Lower leg skin (tissue), 4 donors: ENCODE measurements at places on chromosomes 4 and X. TPM values are rescaled to one million over a fixed set of nuclear protein-coding genes. Genes with fewer than 3 reads are reported as not detected.

- DNase-seq: no peak
Measured at GRCh38 chr4:62210486-62210885, 1010.4 kb downstream of the ADGRL3 start.

DNA sequence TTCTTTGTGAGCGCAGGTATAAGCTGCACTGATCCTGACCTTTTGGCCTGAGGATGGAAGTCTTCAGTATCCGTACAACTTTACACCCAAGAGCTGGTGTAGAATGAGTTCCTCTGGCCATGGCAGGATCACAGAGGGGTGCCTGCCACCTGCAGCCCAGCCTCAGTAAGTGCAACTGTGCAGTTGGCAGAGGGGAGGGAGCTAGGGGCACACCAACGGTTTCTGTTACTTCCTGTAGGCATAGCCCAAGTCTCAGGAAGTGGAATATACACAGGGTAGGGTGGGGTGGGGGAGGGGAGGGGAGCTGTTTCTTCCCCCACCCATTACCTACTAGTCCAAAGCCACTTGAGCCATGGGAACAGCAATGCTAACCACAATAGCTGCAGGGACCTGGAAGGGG is 85.4 kb upstream of the GBA3 start:
- DNase-seq: no peak

GRCh38 chr4:123405267-123405865 is 8.8 kb downstream of the SPRY1 start:
- no peak for DNase-seq

DNA sequence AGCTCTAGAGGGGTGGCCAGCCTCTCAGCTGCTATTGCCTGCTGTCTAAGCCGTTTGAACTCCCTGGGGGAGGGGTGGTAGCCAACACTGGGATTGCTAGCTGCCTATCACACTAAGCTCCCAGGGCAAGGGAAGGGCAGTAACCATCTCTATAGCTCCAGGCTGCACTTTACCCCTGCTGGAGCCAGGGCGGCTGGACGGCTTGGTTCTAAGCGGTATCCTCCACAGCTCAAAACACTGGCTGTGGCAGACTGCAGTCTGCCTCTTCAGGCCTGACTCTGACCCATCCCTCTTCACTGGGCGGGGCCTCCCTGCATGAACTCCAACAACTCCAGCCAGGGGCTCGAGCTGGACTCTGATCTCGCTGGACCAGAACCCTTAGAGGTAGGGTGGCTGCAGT is 55.3 kb upstream of the GNRHR start:
- DNase-seq: no peak

- DNase-seq: no peak
Measured at GRCh38 chr4:126799416-126799815, 833.3 kb upstream of the INTU start.

DNA sequence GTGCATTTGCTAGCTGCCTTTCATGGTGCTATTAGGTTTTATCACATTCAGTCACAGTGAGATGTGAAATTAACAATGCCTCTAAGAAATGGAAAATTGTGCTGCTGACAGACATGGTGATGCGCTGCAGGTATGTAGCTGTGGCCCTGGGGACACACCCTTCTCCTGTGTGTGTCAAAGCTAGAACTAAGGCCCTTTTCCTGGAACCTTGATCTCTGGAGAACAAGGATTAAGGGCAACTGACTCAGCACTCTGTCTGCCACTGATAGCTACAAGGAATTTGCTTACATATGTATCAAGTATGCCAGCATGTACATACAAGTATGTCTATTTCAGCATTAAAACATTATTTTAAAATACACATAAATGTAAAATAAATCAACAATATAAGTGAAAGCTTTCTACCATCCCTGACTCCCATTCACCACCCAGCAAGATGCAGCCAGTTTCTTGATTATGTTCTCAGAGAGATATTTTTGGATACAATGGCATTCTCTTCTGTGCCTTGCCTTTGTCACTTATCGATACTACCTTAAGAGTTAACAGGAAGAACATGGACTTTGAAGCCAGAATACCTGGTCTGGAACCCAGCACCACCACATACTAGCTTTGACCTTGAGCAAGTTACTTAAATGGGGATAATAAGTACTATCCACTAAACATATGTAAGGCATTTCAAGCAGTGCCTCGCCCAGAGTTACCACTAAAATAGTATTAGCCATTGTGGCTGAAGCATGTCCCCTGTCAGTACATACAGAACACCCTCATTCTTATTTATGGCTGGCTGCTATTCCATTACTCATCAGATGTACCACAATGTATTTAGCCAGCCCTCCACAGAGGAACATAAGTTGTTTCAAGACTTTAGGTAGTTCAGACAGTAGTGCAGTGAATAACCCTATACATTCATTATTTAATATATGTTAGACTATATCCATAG is 68.5 kb downstream of the NPNT start:
- no peak for DNase-seq

- no peak for DNase-seq
Measured at GRCh38 chr4:115515366-115515765, 401.9 kb upstream of the NDST4 start.

DNA sequence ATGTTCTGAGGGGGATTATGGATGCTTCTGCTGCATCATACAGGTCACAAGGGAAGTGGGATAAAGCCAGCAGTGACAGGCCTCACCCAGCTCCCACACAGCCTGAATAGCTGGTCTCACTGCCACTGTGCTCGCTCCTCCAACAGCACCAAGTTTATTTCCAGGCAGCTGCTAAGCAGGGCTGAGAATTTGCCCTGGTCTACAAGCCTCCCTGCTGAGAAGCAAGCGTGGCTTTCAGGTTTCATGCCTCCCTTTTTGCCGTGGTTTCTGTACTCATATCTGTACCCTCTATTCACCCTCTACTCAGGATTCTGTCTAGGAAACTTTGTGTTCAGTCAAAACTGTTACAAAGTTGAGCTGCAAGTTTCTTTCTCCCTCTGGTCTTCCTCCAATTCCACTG is 78.6 kb downstream of the MAGEC1 start:
- no peak for DNase-seq

DNA sequence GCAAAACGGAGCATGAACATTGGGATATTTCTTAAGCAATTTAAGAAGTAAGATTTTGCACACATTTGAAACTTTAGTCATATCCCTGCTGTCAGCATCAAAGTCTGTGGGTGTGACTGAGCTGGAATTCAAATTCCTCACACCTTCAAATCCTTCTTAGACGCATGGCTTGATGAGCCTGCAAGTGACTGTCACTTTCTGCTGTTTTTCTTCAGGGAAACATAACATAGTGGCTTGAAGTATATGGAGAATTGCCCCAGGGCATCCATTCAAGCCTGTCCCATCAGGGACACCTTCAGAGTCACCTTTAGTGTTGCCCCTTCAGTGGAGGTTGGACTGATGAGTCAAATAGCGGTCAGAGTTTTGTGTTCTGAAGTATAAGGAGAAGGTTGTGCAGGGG is 17.4 kb downstream of the FHDC1 start:
- DNase-seq: no peak

GRCh38 chrX:9370893-9371292 is 94.0 kb upstream of the TBL1X start:
- DNase-seq: no peak

GRCh38 chr4:51901363-51901762 is 58.4 kb downstream of the DCUN1D4 start:
- DNase-seq: no peak

GRCh38 chr4:21742326-21742725 is 206.2 kb downstream of the KCNIP4 start:
- DNase-seq: no peak

- DNase-seq: no peak
Measured at GRCh38 chr4:161519611-161520010, 644.2 kb downstream of the FSTL5 start.

DNA sequence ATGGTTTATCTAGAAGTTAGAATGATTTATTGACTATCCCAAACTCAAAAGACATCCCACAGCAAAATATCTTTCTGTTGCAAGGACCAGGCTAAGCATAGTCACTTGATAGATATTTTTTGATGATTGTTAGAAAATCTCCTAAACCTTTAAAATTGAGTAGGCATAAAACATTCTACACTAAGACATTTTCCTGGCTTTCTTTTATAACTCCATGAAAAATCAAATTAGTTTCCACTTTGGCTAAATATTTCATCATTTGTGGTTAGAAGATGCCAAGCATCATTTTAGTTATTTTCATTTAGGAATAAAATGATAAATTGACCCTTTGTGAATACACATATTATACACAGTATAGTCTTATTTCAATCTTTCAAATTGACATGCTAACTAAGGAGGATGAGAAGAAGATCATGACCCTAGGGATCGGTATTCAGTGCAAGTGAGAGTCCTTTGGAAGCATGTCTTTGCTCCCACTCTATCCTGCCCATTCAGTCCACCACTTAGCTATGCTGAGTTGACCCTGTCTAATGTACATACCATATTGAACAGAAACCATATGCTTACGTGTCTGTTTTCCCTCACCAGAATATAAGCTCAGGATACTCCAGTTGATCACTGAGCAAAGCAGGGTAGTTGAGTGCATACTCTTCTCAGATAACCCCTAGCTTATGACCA is 136.6 kb upstream of the OTUD4 start:
- no peak for DNase-seq

- no peak for DNase-seq
Measured at GRCh38 chrX:19926095-19926494, 38.7 kb upstream of the SH3KBP1 start.

- DNase-seq: no peak
Measured at GRCh38 chr4:145484225-145484846, 2.7 kb downstream of the SMAD1 start.

DNA sequence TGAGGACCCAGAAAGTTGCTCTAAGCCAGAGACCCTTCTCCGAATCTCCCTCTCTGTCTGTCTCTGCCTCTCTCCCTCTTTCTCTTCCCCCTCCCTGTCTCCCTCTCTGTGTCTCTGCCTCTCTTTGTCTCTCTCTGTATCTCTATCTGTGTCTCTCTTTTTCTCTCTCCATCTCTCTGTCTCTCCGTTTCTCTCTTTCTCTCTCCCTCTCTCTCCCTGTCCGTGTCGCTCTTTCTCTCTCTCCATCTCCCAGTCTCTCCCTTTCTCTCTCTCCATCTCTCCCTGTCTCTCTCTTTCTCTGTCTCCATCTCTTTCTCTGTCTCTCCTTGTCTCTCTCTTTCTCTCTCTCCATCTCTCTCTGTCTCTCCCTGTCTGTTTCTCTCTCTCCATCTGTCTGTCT is 2.6 kb upstream of the SHOX start:
- DNase-seq: no peak

DNA sequence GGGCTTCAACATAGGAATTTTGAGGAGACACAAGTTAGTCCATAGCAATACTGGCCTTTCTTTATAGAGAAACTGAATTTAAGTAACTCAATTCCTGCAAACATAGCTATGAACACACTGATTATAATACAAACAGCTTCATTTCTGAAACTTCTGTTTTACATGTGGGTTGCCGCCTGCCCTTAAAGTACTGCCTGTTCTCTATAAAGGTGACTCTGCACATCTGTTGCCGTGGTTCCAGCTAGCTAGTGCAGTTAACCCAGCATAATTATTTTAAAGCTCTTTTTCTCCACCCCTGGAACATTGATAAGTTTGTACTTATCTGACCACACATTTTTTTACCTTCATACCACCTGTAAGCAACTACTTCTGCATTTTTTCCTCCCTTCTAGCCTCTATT is 177.6 kb downstream of the NWD2 start:
- no peak for DNase-seq

GRCh38 chrX:54921427-54922021 is 900 bp downstream of the TRO start:
- no peak for DNase-seq

GRCh38 chr4:161444626-161445025 is 719.2 kb downstream of the FSTL5 start:
- DNase-seq: no peak

DNA sequence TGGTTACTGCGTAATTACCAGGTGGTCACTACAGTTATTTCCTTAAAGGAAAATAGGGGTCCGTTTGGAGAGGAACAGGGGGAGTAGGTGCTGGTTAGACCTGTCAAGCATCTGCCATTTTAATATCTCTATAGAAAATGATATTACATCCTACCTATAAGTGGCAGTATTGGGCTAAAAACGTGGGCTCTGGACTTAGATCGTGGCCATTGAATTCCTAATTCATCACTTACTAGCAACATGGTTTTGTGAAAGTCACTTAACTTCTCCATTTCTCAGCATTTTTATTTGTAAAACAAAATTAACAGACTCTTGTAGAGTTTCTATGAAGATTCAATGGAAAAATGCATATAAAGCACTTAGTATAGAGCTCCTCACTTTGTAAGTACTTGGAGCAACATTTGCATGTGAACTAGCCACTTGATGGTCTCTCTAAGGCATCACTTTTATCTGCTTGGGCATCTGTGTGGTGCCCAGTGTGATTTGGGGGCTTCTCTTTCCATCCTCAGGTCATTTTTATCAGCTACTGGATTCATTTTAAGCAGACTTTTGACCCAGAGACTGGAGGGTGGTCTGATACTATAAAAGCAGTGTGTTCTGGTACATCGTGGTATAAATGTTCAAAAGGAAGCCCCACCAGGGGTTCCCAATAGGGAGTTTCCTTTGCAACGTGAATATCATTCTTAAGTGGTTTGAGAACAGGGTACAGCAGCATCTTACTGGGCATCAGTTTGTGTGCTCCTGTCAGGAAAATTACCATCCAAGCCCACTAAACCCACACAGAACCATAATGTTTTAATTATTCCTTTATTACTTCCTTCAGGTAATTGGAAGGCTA is 42.7 kb upstream of the RASSF6 start:
- DNase-seq: no peak

DNA sequence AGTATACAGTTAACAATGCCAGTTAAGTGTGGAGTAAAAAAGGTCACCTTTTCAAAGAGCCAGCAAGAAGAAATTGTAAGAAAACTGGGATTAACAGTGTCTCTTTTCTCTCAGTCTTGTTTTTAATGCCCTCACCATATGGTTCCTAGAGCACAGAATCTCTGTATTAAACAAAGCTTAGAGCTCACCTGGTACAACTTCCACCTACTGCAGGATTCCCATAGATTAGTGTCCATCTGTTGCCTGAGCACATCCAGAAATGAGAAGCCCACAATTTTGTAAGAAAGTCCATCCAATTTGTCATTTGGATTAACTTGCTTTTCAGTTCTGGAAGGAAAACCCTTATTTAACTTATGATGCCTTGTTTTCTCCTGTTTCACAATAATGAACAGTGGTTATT is 1037.1 kb downstream of the STPG2 start:
- no peak for DNase-seq

GRCh38 chr4:25058796-25059195 is 28.1 kb upstream of the LGI2 start:
- DNase-seq: no peak

DNA sequence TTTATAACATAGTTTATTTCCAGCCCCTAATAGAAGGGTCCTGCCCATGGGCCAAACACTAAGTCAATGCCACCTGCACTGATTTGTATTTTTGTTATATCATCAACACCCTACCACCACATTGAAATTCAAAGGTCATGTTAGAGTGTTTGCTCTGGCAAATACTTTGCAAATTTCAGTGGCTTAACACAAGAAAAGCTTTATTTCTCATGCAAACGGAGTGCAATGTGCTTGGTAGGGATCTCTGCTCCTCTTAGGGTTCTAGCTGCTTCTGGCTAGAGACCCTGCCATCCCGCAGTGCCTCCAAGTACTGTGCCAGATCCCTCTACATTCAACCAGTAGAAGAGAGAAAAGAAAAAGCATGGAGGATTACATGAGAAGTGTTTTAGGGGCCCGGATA is 230.8 kb upstream of the TET2 start:
- no peak for DNase-seq

Gene LRRC66
- total RNA-seq: not detected

Gene WDR13
- total RNA-seq: 87.8 TPM

Gene EGFL6
- 0.32 TPM for total RNA-seq

Gene MAGEE2
- not detected for total RNA-seq

Gene CHIC2
- 74.4 TPM for total RNA-seq

Gene GSX2
- total RNA-seq: 1.8 TPM

Gene ADH1B
- total RNA-seq: 290 TPM

Gene DNAAF6
- total RNA-seq: not detected

Gene CPZ
- total RNA-seq: not detected
